Daoy (cell line): ENCODE measurements at places on chromosomes 4 and X.

GRCh38 chr4:88963817-88964216 lies 93.2 kb downstream of the FAM13A start:
- no peak for DNase-seq

DNA sequence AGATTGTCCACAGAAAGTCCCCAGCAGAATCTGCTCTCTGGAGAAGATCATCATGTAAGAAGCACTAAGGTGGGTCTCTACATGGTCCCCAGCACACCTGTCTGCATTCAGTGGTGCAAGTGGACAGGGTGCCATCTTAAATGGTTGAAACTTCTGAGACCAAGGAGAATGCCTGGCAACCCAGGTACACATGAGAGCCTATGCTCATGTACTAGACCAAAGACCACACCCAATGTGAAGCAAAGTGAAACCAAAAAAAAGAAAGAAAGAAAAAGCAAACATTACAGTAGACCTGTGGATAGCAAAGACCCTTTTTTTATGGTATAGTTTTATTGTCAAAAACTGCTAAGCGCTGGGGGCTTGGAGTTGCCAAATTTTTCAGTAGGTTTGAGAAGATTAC lies 15.0 kb downstream of the CD40LG start:
- no peak for DNase-seq

GRCh38 chr4:55730280-55730931 lies 89.2 kb upstream of the EXOC1L start:
- no peak for DNase-seq

DNA sequence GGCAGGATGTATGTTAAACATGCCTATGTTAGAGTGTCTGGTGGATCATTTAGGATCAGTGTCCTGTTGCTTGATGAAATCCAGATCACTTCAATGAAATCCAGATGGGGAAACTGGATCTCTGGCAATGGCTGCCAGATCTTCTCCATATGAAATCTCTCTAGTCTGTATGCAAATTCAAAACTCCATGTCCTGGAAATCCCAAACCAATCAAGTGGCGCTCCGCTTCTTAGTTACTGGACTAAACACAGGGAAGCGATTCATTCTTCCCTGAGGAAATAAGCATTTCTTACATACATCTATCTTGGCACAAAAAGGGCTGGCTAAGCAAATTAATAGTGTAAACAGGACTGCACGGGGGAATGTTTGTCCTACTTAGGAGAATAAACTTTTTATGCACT lies 94.9 kb downstream of the HDAC8 start:
- DNase-seq, result no peak

DNA sequence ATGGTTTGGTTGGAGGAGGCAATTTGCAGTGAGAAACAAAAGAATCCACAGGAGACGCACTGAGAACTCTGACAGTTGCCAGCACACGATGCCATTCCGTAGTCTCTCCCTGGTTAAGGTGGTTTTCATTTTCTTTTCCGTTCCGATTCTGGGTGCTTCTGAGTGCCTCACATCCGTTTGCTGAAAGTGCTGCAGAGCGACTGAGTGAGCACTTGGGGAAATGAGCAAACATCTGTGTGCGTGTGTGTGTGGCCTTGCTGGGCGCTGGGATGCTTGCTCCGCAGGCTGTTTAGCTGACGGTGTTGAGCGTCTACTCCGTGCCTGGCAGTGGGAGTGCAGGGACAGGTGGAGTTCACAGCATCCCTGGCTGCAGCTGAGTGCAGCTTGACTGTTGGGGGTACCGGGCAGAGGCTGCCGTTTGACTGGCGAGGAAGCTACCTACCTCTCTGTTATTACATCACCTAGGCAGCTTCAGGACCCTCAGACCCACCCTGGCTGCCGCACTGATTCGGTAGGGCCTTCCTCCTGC lies 49.3 kb downstream of the SORCS2 start:
- no peak for DNase-seq

GRCh38 chrX:134926864-134927263 lies 63.9 kb upstream of the SMIM10 start:
- DNase-seq, result no peak

- peak; percentile 23 for DNase-seq
Measured at GRCh38 chr4:89356086-89356485, 48.5 kb upstream of the GPRIN3 start.

GRCh38 chrX:132146456-132146855 lies 18.6 kb upstream of the FRMD7 start:
- no peak for DNase-seq

DNA sequence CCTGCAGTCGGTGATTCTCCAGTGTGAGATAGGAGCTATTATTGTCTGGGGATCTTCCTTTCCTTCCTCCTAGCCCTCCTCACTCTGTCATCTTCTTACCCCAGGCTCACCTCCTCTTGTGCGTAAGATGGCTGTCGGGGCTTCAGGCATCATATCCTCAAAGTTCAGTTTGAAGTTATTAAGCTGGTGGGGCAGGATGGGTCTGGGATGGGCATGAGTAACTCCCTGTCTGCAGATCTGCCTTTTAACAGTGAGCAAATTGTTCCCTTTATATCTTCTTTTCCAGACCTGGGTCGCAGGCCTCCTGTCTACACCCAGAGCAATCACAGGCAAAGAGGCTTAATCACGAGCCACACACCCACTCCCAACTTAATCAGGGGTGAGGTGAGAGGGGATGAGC lies 900 bp upstream of the MTMR1 start:
- no peak for DNase-seq

GRCh38 chrX:151570561-151570960 lies 7.1 kb downstream of the PASD1 start:
- no peak for DNase-seq

GRCh38 chr4:102388611-102389010 lies 43.3 kb upstream of the SLC39A8 start:
- DNase-seq, result peak; percentile 4

DNA sequence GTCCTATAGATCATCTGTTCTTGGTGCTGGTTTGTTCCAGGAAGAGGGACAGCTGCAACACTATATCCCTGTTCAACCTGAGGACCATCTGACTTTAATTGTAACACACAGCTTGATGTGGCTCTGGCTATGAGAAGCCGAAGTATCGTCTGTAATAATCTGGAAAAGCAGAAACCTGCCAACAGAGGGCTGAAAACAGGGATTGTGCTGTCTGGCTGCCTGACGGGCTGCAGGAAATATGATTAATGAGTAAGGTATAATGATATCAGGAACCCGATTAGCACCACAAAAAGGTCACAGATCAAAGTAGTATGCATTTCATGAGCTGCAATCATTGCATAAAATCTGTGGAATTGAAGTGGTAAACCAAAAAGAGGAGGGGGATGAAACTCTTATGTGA lies 170.4 kb upstream of the MAB21L2 start:
- no peak for DNase-seq

- DNase-seq, result no peak
Measured at GRCh38 chrX:78796916-78797315, 49.4 kb downstream of the LPAR4 start.

GRCh38 chrX:11970578-11971359 lies 167.5 kb upstream of the FRMPD4 start:
- no peak for DNase-seq

DNA sequence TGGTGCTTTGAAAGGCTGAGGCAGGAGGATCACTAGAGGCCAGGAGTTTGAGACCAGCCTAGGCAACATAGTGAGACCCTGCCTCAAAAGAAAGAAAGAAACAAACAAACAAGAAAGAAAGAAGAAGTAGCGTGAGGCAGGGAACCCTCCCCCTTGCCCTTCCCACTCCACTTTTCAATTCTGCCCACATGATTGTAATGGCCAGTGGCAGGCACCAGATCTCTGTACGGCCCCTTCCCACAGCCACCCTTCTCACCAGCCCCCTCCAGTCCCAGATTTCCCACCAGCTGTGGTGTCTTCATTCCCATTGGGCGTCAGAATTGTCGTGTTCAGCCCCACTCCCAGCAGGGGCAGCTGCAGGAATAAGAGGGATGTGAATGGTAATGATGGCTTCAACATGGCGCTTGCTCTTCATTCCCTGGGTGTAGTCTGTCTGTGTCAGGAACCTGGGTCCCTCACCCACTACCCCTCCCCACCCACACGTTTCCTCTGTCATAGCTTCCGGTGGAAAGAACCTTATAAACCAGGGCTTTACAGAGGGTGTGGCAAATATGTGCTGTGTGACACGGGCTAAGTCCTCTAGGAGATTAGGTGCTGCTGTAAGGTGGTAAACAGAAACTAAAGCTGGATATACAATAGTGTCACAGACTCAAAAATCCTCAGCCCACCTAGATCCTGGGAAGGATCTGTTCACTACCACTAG lies at the start of gene IL2RG:
Gene IL2RG (minus strand): TSS at position 437 of the 703 bp plus-strand sequence. CDS start 38 bp downstream, at position 399.
- no peak for DNase-seq

GRCh38 chr4:66193487-66193886 lies 523.2 kb upstream of the EPHA5 start:
- DNase-seq, result no peak

DNA sequence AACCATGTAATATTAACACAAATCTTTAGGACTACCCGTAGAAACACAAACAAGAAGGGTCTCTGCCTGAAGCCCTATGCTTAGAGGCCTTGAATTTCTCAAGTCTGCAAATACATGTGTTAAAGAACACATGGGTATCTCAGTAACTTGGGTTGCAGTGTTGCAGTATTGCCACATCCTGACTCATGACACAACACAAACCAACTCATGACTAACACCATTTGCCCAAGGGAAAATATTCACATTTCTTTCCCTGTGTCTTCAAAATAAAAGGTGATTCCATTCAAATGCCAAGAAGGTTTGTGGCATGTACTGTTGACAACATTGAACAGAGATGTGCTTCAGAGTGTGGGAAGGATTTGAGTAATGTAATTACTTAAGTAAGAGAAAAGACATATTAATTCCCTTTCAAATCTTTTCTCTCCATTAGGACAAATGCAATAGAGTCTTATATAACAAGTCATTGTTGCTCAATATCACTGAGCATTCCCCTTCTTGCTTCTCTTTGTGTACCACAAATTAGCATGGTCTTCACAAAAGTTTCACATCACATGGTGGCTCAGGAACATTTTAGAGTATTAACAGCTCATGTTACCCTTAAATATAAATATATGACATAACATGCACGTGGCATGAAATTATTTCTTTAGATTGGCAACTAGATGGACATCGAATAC lies 487.1 kb downstream of the STPG2 start:
- DNase-seq, result no peak

DNA sequence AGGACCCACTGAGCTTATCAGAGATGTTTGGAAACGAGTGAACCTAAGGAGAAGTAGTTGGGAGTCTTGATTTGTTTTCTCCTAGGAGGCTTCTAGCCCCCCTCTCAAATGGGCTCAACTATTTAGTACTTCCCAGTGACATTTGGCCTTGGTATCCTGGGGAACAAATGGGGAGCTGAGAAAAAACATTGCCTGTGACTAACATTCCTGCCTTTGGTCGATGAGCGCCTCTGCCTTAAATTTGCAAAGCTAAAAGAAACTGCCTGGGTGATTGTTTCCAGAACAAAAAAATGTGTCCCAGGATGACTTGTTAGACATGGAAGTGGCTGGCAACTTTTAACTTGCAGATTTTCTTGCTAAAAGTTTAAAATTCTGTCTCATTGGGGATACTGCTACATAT lies 58.8 kb upstream of the IGFBP7 start:
- DNase-seq, result no peak

DNA sequence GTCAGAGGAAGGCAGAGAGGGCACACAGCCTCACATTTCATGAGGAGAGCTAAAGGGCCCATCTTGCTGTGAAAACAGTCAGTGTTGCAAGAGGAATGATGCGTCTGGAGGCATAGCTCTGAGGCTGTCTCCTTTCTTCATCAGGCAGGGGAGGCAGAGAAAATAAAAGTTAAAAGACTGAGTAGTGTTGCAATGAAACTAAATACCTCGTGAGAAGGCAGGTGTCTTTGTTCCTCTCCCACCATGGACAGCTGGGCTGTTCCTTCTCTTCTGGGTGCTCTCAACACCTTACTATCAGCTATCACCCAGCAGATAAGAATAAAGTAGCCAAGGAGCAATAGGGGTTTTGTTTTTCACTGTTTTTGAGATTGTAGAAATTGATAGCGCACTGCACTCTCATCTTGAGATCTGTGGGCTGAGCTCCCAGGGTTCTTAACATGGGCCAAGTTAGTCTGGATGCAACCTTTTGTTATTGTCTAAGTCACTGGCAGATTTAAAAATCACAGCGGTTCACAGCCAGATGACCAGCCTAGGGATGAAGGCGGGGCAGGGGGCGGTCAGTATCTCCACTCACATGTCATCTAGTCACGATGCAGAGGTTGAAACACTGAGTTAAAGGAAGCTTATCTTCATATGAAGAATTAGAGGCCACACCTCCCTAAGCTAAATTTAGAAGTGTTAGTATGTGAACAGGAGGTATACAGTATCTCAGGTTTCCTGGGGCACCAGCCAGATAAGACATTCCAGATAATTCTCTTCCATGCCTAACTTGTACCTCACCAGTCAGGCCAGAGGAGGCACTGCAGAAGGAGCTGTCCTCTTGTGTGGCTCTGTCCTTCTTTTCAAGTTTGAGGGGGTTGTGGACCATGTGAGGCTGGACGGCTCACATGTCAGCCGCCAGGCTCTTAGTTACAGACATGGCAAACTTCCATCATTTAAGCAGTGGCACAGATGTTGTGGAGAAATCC lies 36.9 kb downstream of the PARM1 start:
- DNase-seq, result no peak

GRCh38 chr4:25823632-25824031 lies 39.2 kb downstream of the SEL1L3 start:
- no peak for DNase-seq

DNA sequence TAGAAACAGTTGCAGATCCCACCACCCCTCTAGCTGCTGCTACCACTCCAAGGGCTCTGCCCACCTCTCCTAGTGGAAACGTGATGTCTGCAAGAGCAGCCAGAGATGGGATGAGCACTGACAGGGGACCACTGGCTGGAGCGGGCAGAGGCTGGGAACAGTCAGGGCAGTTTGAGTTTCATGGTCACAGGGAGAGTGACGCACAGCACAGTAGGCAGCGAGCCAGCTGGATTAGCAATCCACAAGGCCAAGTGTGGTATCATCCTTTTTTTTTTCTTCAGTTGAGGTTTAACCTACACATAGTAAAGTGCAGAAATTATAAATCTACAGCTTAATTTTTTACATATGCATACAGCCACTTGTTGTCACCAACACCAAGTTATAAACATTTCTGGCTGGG lies 6.4 kb upstream of the SCML2 start:
- DNase-seq, result peak; percentile 59

GRCh38 chr4:6200011-6200921 lies at the start of gene JAKMIP1:
JAKMIP1 (minus strand) TSS chr4:6200549; CDS start chr4:6112850, 87,699 bp downstream.
- peak; percentile 79 for DNase-seq

DNA sequence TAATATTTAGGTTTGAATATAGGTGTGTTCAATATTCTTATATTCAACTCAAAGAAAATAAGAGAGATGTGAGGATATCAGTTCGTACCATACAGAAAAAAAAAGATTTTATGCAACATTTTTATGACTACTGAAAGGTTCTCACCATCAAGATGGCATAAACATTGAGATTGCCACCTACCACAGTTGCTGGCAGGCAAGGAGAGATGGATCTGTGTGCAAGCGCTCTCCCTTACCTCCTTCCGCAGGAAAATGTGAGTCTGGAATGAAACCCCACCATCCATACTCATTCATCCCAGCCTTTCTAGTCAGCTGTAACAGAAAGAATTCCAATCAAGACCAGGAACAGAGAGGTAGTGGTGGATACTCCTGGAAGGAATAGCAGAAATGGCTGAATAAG lies 376.9 kb downstream of the PPP3CA start:
- DNase-seq, result no peak

GRCh38 chr4:125681240-125681639 lies 366.5 kb downstream of the FAT4 start:
- DNase-seq, result no peak

- no peak for DNase-seq
Measured at GRCh38 chr4:165542476-165542875, 163.7 kb downstream of the CPE start.
